ENCODE measurements at places on chromosomes 11 and 22.

- DNase-seq = no peak
Observed at GRCh38 chr22:19129871-19130270, 1.2 kb upstream of the TSSK2 start.

- no peak for DNase-seq
Observed at GRCh38 chr11:61138935-61139334, 22.3 kb downstream of the VPS37C start.

DNA sequence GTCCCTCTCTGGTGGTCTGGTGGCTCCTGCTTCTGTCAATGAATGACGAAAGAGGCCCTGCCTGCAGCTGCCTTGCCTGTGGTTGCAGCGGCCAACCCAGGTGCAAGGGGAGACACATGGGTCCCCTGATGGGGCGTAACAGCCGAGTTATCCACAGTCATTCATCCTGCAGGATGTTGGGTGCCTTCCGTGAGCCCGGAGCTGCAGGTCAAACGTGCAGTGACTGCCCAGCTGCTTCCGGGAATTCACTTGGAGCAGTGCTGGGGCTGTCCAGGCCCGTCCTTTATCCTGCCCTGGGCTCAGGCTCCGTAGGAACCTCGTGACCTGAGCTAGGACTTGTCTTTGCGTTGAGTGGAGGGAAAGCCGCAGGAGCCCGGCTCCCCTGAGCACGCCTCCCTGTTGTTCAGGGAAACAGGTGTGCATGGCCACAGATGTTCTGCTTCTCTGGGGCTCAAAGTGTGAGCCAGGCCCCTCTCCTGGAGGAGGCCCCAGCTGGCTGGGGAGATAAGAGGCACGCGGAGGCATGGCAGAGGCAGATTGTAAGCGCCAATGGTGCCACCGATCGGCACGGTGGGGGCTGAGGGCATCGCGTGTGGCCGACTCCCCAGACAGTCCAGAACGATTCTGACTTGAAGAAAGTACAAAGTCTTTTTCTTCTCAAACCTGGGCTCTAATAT lies 635.4 kb downstream of the BRD1 start:
- no peak for DNase-seq

- no peak for DNase-seq
Observed at GRCh38 chr11:130179396-130180306, 20.1 kb downstream of the ST14 start.

- no peak for DNase-seq
Observed at GRCh38 chr11:129951201-129951865, 51.3 kb downstream of the PRDM10 start.

DNA sequence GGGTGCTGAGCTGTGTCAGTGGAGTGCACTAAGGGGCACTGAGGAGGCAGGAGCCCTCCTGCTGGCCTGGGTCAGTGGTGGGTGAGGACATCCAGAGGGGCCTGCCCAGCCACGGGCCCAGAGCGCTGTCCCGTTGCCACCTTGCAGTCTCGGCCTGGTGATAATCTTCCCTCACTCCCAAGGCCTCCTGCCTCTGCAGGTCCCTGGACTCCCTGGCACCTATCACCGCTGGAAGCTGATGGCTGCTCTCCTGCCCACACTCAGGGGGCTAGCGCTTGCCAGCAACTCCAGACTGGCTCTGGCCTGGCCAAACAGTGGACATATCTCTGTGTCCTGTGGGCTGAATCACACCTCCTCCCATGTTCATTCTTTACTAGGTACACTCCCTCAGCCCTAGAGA lies 86.5 kb upstream of the PITPNB start:
- no peak for DNase-seq

DNA sequence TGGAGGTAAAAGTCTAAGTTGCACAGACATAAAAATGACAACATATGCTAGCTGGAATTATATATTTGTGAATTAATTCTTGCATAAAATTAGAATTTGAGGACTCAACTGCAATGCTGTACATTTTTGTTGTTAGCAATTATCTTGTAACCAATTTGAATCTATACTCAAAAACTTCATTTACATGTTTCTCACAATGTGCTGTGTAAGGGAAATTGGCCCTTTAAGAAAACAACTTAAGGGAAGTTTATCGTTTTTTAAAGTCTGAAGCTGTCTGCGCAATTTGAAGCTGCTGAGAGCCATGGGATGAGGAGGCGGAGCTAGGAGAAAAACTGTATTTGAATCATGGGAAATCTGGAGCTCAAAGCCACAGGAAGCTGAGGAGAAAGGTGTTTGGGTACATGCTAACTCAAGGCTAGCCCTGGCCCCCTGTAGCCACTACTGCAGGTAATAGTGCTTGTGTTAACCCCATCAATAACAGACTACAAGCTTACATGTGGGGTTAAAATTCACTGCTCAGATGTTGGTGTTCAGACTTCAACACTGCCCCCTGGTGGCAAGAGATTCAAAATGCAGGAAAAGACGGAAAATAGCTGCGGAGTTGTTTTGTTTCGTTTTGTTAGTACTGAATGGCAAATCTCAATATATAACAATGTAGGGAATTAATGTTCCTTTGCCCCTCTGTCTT lies 126.1 kb downstream of the BRD1 start:
- DNase-seq = no peak

DNA sequence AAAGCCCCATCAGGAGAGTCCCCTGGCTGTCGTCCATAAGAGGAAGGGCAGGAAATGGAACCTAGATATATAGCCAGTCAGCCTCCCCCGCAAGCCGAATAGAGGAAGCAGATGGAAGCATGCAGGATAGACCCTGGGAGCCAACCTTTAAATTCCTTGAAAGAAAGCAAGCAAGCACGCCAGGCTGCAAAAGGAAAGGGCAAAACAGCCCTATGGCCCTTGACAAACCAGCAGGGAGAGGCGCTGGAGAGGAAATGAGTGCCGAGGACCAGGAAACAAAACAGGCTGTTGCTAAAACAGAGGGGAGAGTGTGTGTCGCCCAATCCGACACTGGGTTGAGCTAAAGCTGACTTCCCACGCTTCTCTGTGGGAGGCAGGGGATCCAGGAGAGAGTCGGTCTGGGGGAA lies 203.5 kb upstream of the MTNR1B start:
- peak; percentile 9 for DNase-seq

DNA sequence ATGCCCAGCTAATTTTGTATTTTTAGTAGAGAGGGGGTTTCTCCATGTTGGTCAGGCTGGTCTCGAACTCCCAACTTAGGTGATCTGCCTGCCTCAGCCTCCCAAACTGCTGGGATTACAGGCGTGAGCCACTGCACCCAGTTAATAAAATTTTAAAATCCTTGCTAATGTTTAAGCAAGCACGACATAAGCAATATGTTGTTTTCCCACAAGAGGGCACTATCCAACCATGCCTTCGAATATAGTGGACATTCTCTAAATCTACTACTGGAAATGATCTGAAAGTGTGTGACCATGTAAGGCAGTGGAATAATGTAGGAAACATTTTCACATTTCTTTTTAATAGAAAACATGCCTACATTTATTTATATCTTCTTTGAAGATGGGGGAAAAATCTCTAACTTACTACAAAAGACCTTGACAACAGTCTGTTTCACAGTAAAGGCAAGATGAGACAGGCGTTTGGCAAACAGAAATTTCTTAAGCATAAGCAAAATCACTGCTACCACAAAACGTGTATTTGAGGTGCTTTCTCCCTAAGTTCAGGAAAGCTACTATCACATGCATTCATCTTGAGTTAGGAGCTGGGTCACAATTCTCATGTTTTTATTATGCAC lies 38.2 kb downstream of the PITPNB start:
- peak; percentile 96 for DNase-seq

GRCh38 chr22:20458530-20459151 lies 21.0 kb upstream of the SCARF2 start:
- DNase-seq = no peak

GRCh38 chr22:40485813-40486667 lies 115.6 kb downstream of the SGSM3 start:
- no peak for DNase-seq

GRCh38 chr11:78397398-78397797 lies 20.2 kb downstream of the GAB2 start:
- DNase-seq = no peak

GRCh38 chr11:59710136-59710847 lies 3.4 kb downstream of the OR10V1 start:
- no peak for DNase-seq

DNA sequence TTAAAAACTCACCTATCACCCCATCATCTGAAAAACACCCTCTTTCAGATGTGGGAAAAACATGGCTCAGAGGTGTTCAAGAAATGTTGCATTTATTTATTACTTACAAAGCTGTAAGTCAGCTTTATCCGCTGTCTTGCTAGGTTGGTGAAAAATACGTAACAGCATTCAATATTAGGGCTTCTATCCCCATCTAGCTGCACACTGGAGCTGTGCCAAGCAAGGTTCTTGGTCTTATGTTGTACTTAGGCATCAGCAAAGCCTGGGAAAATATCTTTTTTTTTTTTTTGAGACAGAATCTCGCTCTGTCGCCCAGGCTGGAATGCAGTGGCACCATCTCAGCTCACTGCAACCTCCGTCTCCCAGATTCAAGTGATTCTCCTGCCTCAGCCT lies 7.5 kb downstream of the SERPING1 start:
- DNase-seq = no peak

- no peak for DNase-seq
Observed at GRCh38 chr11:8533332-8533731, 60.7 kb downstream of the STK33 start.

- no peak for DNase-seq
Observed at GRCh38 chr11:17244046-17244445, 32.5 kb upstream of the NUCB2 start.

GRCh38 chr22:50046019-50046415 lies 12.1 kb downstream of the TTLL8 start:
- DNase-seq = no peak

- no peak for DNase-seq
Observed at GRCh38 chr11:1228101-1228821, 5.4 kb downstream of the MUC5B start.

- no peak for DNase-seq
Observed at GRCh38 chr11:93493252-93493897, 49.8 kb downstream of the SMCO4 start.

- no peak for DNase-seq
Observed at GRCh38 chr11:45258982-45259530, 27.1 kb downstream of the SYT13 start.

GRCh38 chr11:61026121-61027031 lies 54.9 kb downstream of the CD6 start:
- DNase-seq = peak; percentile 66

DNA sequence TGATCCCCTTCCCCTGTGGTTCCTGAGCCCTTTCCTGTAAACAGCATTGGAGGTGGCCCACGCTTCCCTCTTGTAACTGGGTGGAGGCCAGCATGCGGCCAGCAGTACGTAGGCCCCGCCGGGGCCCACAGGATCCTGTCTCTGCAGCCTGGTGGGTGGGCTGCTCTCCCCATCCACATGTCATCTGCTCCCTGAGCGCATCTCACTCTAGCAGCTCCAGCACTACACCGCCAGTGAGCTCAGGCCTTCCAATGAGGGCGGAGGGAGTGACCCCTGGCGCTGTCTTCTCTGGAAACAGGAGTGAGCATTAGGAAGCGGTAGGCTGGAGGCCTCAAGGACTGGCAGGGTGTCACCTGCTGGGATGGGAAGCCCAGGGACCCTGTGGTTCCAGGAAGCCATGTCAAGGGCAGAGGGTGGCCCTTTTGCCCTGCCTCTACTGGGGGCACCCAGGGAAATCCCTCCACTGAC lies 363.9 kb downstream of the TBC1D22A start:
- no peak for DNase-seq

GRCh38 chr11:111932611-111932950 lies 4.6 kb upstream of the DIXDC1 start:
- no peak for DNase-seq

GRCh38 chr11:120931057-120931779 lies 92.7 kb upstream of the TBCEL start:
- DNase-seq = no peak

DNA sequence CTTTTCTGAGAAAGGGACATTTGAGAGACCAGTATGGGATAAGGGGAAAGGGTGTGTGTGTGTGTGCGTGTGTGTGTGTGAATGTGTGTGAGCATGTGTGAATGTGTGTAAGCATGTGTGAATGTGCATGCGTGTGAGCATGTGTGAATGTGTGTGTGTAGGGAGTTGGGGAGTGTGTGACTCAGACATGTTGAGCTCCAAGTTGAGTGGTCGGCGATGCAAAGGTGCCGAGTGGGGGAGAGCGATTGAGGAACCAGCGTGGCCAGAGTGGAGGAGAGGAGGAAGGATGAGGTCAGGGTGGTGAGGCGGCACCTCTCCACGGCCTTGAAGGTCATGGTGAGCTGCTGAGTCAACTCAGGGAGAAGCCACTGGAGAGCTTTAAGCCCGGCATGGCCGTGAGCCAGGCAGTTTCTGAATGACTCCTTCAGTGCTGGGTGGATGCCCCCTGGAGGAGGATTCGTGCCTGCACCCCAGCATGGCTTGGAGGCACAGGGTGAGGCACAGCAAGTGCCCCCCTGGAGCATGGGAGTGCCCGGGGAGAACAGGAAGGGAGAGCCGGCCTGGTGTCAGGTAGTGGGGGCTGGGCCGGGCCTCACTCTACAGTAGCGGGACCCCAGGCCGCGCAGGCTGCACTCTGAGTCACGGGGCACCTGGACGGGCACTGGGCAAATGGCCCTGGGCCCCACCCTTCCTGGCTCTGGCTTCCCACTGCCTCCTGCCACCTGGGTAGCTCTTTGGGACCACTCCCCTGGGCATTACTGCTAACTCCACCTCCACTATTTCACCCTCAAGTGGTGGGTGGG lies 8.2 kb upstream of the CCDC88B start:
- no peak for DNase-seq

- no peak for DNase-seq
Observed at GRCh38 chr11:45724153-45724552, 58.7 kb upstream of the CHST1 start.

GRCh38 chr11:77619576-77620198 lies 17.9 kb downstream of the CLNS1A start:
- DNase-seq = peak; percentile 66

GRCh38 chr11:125625225-125625629 lies 264 bp downstream of the CHEK1 start:
- DNase-seq = no peak

DNA sequence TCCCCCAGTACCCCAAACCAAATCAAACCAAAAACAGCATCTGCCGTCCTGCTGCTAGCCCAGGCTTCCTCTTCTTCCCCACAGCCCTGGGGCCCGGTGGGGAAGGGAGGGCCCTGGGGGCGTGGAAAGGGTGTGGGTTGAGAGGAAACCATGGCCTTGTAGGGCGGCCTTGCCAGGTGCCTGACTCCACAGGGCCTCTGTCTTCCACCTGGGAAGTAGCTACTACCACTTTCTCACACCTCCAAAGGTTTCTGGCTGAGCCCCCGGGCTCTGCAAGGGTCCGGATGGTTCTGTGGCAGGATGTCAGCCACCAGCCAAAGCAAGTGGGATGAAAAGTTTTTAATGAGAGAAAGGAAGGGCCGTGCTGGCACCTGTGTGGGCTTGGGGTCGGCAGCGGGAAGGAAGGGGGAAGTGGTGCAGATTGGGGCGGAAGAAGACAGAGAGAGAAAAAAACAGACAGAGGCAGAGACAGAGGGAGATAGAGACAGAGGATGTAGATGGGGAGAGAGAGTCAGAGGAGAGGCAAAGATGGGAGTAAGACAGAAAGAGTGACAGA lies 10.5 kb downstream of the TPST2 start:
- peak; percentile 35 for DNase-seq
